ENCODE measurements at places on chromosomes 4 and X.
A peak's percentile ranks its signal among the peaks of the same experiment; 100 is the strongest.

GRCh38 chrX:49273181-49273727 is 3.7 kb downstream of the PPP1R3F start:
- DNase-seq = no peak

DNA sequence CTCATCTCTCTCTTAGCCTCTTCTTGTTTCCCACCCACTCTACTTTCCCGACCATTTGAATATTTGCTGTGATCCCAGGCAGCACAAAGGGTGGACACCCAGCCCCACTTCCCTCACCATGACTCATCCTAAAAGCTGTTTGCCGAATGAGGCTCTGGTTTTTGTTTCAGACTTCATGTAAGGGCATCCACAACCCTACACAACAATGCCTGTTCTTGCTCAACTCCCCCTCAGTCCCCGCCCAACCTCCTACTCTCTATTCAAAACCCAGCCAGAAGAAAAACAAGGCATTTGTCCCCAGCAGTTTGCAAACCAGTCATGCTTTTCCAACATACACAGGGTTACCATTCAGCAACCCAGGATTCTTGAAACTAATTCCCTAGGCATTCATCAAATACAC is 516.5 kb upstream of the CNKSR2 start:
- no peak for DNase-seq

- DNase-seq = no peak
These were observed 1523.7 kb upstream of the ADGRL3 start for GRCh38 chr4:59676389-59676788.

GRCh38 chr4:148442832-148443511 is 758 bp upstream of the NR3C2 start:
- peak; percentile 2 for DNase-seq

DNA sequence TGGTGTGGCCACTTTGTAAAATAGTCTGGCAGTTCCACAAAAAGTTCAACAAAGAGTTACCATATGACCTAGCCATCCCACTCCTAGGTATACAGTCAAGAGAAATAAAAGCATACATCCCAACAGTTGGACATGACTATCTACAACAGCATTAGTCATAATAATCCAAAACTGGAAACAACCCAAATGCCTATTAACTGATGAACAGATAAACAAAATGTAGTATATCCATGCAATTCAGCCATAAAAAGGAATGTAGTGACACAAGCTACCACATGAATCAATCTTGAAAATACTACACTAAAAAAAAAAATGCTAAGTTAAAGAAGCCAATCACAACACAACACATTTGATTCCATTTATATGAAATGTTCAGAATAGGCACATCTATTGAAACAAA is 16.1 kb downstream of the MED14 start:
- no peak for DNase-seq

DNA sequence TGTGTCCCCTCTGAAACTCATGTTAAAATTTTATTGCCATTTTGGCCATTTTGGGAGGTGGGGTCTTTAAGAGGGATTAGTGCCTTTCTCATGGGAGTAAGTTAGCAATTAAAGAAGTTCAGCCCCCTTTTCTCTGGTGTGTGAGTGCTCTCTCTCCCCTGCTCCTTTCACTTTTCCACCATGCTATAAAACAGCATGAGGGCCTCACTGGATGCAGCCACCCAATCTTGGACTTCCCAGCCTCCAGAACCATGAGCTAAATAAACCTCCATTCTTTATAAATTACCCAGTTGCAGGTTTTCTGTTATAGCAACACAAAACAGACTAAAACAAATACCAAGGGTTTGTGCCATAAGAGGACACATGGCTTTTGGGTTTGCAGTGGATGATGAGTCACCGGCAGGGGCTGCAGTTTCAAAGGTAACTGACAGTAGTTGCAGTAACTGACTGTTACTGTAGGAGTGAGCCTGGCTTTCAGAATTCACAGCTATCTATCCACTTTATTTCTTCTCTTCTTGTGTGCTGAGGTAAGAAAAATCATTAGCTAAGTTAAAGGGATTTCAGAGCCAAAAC is 121.5 kb downstream of the PPEF1 start:
- no peak for DNase-seq

GRCh38 chrX:94178145-94178788 is 504.3 kb downstream of the FAM133A start:
- no peak for DNase-seq

DNA sequence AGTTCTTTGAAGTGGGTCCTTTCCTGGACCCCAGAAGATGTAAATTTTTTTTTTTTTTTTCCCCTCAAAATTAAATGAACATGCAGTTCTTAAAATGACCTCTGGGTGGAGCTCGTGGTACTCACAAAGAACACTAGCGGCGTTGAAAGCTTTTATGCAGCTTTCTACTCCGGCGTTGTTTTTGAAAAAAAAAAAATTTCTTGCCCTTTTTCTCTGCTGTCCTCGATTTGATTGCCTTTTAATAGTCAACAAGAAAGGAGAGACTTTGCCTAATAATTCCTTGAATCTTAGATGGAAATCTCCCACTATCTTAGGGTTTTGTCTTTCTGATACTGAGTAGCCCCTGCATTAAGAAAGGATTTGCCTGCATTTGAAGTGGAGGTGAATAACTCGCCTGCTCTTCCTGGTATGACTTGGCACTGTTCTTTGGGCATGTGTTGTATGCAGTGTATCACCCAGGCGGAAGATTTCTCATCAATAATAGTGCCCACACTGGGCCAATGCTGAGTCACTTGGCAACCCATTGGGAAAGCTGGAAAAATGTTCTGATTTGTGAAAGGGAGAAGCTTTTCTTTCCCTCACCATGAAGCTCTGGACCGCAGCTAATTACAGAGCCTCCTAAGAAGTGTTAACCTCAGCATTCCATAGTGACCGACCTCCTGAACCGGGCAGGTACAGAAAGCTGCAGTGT is 104.0 kb downstream of the PHEX start:
- DNase-seq = peak; percentile 24

GRCh38 chr4:6342530-6343293 is 73.1 kb downstream of the WFS1 start:
- DNase-seq = no peak

- no peak for DNase-seq
These were observed 148.6 kb downstream of the GC start for GRCh38 chr4:71635139-71635748.

DNA sequence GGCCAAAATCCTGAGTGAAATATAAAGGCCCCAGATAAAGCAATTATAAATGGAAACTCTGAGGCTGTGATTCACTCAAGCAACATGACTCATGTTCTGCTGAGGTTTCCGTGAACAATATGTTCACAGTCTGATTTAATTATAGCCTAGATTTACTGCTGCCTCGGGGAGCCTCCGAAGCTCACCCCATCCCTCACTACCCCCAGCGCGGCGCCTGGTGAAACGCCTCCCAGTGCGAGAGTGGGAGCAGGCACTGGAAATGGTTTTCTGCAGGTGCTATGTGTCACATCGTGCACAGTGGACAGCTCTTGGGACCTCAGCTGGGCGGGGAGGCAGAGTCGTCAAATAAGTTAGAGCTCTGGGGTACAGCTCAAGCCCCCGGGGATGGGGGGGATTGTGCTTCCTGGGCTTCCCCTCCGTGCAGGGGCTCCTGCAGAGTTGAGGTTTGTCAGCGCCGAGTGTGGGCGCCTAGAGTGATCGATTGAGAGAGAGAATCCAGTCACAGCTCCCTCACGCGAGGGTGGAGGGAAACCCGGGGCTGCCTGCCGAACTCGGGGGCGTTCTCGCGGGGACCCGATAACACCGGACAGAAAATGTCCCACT is 110.6 kb downstream of the PHKA2 start:
- no peak for DNase-seq

GRCh38 chr4:88382621-88383020 is 4.0 kb downstream of the HERC6 start:
- DNase-seq = peak; percentile 34

- DNase-seq = no peak
These were observed 25.5 kb upstream of the TEC start for GRCh38 chr4:48295116-48295515.

GRCh38 chrX:1289535-1289934 is 20.9 kb downstream of the CSF2RA start:
- no peak for DNase-seq

DNA sequence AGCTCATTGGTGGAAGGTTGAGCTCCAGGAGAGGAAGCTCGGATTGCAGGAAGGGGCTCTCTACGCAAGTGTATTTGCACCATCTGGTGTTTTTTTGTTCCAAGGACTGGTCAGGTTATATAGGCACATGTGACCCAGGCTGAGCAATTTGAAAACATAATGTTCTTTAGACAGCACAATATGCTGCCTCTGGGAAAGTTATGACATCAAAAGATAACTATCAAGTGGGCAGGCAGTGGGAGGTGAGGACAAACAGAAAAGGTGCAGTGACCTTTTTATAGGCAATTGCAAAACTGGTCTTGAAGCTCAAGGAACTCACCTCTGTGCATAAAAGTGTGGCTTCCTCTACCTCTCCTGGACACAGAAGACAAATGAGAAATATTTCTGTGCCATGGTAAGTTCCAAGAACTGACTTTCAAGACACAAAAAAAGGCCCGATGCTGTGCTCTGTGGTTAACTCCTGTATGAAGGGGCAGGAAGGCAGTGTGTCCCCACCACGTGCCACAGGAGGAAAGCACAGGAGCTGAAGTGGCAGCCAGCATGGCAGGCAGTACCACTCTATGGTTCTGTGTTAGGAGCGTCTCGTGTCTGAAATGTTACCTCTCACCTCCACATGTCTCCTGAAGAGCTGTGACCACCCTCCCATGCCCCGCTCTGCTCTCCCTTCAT is 128.6 kb downstream of the SHROOM3 start:
- DNase-seq = no peak

DNA sequence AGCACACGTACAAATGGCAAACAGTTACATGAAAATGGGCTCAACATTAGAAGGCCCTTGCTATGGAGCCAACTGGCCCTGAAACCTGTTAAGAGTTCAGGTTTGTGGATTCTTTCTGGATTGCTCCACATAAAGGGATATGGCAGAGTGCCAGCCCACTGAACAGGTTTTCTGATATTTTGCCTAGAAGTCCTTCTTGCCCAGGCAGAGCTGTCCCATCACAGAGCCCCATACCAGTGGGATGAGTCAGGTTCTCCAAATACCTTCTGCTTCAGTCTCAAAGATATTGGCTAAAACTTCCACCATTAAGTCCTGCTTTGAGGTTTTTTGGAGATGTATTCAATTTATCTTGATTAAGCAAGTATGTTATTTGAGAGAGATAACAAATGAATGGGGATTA is 146.8 kb upstream of the IL1RAPL2 start:
- DNase-seq = no peak

DNA sequence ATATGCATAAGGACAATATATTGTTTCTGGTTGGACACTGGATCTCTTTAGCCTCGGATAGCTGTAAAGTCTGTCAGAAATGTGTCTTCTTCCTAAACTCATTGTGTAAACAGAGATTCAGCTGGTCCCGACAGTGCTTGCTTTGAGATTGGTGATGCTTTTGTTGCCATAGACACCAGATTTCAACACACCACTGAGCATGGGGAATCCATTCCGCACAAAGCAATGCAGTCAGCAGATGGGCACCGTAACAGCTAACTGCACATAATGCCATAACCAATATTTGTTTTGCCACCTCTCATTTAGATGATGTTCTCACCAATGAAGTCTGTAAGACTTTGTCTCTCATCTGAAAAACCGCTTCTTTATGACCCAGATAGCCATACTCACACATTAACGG is 33.3 kb upstream of the FAM47C start:
- DNase-seq = no peak

DNA sequence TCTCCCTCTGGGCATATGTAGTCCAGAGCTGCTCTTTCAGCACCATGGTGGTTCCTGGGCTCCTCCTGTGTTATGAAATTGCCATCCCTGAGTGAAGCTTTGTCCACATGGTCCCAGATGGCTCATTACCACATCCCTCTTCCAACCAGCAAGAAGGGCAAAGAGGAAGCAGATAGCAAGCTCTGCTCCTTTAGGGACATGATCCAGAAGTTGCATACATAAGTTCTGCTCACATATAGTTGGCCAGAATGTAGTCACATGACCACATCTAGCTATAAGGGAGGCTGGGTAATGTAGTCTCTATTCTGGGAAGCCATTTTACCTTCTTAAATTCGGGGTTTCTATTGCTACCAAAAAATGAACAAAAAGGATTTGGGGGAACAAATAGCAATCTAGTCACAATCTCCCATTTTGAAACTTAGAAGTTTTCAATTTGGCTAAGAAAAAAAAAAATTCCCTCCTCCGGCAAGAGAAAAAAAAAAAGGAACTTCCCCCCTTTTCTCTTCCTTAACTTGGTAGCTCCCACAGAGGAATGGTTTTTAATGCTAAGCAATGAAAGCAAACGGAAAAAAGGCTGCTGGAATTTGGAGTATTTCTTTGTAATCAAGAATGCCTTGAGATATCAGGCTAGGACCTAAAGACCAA is 88.2 kb upstream of the USP9X start:
- DNase-seq = no peak

GRCh38 chrX:46758956-46759644 is at the start of gene SLC9A7:
Gene SLC9A7 (minus strand): TSS chrX:46759118. CDS start chrX:46759029, 89 bp downstream.
- DNase-seq = peak; percentile 47

- DNase-seq = no peak
These were observed 7.9 kb downstream of the FAM200B start for GRCh38 chr4:15689540-15689939.
